ENCODE measurements at places on chromosomes 4 and X.

DNA sequence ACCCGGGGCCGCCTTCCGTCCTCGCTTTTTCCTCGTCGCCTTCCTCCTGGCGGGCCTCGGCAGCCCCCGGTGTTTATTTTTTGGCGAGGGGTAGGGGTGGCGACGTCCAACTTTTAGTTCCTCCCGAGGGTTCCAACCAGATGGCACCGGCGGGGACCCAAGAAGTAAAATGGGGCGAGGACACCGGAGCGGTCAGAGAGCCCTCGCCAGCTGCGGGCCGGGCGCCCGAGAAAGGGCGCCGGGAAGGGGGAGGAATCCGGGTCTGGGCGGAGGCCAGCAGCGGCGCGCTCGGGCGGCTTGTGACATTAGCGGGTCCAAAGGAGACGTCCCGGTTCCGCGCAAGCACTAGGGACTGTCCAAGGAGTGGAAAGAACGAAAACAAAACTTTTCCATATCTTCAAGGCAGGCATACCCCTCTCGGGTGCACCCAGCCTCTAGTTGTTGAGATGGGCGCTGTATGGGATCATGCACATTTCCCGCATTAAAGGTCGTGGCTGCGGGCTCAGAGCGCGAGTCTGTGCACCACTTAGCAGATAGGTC lies 691 bp upstream of the USP46 start:
- peak; percentile 68 for DNase-seq

GRCh38 chr4:38290366-38290765 lies 330.2 kb downstream of the PTTG2 start:
- DNase-seq: no peak

DNA sequence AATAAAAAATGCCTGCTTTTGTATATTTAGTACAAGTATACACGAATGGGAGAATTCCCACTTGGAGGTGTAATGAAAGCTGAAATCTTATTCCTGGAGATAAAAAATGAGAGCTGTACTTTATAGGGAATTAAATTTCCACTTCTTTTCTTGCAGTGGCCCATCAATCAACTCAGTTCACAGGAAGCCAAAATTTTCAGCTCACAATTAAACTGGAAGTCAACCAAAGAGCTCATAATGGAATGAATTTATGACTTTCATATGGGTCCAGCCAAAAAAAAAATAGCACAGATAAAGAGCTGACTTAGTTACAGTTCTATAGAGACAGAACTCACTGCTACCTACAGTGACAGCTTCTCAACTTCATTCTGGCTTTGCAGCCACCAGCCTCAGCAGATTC lies 115.2 kb upstream of the TBC1D9 start:
- no peak for DNase-seq

DNA sequence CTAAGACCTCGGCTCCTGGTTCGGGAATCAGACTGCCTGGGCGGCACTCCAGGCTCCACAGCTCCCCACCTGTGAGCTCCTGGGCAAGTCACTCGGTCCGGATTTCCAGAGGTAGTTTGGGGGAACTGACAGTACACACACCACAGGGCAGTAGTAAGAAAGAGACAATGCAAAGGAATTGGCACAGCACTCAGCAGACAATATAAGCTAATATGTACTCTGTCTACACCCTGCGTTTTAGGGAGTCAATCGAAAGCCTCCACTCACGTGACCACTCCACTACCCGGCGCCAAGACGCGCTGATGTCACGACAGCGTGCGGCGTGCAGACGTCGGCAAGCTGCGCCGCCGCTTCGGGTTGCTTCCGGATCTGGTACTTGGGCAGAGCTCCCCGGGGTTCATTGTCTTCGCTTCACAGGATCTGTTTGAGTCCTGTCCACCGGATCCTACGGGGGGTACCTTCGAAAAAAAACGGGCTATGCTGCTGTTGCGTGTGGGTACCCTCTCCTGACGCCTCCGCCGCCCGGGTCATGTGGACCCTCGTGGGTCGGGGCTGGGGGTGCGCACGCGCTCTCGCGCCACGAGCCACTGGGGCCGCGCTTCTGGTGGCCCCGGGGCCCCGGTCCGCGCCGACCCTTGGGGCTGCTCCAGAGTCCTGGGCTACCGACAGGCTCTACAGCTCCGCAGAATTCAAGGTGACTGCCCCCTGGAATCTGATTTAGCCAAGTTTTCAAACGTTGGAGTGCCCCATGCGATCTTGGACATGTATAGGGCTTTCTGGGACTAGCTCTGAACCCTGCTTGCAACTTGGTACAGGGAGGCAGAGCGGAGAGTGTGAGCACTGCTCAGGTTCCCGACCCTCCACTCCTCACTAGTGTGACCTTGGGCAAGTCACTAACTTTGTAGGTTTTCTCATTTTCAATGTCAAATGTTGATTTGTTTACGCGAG lies at the start of gene GUF1:
Gene GUF1 (plus strand): TSS at position 327 of the 948 bp plus-strand sequence. CDS start 203 bp downstream, at position 530.
- peak; percentile 92 for DNase-seq

- DNase-seq: no peak
Measured at GRCh38 chr4:56637154-56637553, 43.9 kb downstream of the HOPX start.

DNA sequence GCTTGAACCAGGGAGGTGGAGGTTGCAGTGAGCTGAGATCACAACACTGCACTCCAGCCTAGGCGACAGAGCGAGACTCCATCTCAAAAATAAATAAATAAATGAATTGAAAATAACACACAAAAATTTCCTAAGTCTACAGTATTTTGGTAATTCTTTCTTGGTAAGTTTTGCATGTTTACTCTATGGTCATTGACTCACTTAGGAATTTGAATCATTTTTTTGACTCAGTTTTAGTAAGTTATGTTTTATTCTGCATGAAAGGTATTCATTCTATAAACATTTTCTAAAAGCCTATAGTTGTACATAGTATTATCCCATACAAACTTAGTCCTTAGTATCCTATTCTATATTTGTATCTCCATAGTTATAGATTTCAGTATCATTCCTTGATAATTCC lies 772.9 kb upstream of the SLIT2 start:
- DNase-seq: no peak

DNA sequence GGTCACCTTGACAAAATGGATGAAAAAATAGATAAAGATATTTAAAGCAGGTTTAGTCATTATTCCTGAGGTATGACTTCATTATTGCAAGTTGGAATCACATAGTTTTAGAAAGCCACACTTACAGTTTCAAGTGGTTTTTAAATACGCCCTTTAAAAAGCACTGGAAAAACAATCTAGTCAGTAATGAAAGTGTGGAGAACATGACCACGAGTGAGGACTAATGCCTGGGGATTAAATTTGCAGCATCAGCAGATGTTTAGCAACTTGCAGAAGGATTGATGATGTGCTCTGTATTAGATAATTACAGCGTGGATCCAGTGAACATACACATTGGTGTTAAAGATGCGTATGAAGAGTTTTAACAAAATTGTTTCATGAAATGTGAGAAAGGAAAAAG lies 5.9 kb downstream of the SPARCL1 start:
- no peak for DNase-seq

DNA sequence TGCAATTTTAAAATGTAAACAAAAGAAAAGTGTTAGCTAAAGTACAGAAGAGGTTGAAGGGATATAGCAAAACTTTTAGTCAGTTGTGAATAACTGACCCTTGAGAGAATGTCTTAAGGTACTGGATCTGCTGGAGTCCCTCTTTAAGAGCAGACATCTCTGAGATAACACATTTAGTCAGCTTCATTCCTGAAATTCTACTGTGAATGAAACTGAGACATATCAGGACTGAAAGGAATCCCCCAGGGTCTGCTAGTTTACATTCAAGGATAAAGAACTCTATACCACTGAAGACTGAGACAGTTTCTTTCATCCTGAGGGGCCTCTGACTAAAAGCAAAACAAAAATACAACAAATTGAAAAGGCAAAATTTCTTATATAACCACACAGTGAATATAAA lies 54.4 kb downstream of the PGRMC1 start:
- no peak for DNase-seq

GRCh38 chr4:70654605-70655011 lies 11.7 kb downstream of the JCHAIN start:
- no peak for DNase-seq

DNA sequence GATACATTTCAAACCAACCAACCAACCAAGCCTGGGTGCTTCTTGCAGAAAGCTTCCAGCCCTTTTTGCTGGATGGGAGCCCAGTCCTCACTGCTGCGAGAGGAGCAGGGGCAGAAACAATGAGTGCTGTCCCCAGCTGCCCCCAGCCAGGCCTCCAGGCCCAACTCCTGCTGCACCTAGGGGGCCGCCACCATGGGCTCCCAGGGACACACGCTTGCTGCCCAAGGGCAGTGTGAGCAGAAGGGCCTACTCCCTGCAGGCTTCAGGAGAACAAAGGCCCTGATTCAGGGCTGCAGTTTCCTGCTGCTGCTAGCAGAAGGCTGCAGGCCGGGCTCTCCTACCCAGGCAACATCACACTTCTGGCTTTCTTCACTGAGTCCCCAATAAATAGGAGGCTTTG lies 37.7 kb upstream of the ENPP6 start:
- DNase-seq: no peak

DNA sequence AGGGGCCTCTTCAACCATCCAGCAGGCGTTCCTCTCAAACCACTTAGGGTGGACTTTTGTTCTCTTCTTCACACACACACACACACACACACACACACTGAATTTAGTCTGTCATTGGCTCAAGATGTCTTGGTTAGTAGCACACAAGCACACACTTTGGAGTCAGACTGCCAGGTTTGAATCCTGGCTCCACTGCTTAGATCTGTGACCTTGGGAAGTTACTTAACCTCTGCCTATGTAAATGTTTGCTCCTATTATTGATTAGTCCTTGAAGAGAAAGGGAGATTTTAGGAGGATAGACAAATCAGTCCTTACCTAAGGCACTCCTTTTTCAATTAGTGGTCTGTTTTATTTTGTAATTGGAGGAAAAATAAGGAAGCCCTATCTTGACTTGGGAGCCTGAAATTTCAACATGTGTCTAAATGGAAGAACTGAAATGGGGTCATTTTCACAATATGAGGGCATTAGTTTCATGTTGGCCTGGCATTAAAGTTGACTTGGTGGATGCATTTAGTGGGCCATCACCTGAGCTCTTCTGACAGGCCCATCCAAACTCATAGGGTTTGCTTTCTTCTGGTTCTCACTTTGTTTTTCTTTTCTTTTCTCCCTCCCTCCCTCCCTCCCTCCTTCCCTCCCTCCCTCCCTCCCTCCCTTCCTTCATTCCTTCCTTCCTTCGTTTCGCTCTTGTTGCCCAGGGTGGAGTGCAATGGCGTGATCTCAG lies 13.3 kb upstream of the TMEM131L start:
- no peak for DNase-seq

DNA sequence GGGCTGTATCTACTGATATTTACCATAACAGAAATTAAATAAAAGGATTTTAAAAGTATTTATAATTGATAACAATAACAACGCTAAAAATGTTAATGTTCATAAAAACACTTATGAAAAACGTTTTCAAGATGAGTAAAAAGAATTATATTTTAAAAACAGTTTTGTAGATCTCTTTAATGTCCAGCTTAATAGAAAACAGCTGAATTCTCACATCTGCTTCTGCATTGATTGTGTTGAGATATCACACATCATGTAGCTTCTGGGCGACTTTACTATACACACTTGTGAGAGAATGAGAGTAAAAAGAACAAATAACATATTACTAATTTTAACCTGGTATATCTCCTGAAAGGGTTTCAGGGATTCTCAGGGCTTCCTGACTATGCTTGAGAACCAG lies 83.6 kb downstream of the NCAPG start:
- no peak for DNase-seq

GRCh38 chr4:151853034-151853433 lies 92.2 kb upstream of the GATB start:
- DNase-seq: no peak

GRCh38 chrX:88886908-88887307 lies 139.9 kb downstream of the CPXCR1 start:
- no peak for DNase-seq

DNA sequence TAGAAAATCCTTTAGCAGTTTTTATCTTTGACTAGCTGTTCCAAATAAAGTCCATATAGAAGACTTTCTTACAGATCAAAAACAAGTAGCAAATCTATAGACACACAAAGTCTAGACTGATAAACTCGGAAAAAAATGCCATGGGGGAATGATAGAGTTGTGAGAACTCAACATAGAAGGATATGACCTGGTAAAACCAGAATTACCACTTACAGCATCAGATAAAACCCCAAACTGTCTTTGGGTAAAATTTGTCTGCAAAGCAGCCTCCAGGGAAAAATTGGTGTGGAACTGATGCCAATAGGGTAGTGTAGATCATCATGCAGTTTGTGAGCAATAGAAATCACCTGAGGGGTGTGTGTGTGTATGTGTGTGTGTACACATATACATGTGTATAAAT lies 579.1 kb downstream of the SPOCK3 start:
- DNase-seq: no peak

- DNase-seq: no peak
Measured at GRCh38 chr4:90246816-90247215, 119.6 kb downstream of the CCSER1 start.

GRCh38 chr4:94570558-94570957 lies 118.8 kb downstream of the PDLIM5 start:
- no peak for DNase-seq

DNA sequence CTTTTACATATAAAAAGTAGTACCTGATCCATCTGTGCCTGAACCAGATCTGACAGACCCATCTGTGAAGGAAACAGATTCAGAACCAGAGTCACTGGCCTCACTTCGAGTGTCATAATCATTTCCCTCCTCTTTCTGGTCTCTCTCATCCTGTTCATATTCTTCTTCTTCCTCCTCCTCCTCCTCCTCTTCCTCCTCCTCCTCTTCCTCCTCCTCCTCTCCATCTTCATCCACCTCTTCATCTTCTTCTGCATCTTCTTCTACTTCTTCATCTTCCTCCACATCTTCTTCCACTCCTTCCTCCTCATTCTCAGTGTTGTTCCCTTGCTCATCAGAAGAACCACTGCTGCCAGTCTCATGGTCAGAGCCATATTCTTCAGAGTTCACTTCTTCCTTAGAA lies 12.9 kb downstream of the YTHDC1 start:
- no peak for DNase-seq

DNA sequence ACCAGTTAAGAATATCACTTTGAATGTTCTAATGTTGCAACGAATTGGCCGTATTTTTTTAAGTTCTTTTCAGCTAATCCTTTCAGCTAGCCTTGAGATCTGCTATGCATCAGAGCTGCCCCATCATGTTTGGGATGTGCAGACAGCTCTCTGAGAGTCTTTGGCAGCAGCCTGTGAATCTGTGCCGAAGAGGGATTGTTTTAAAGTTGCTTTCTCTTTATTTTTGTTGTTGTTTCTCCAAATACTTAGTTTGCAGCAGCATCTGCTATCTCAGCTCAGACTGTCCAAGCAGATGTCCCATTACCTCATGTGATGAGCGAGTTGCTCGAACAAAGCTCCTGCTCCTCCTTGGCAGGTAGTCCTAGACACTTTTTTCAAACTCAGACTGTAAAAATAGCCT lies 1002.5 kb upstream of the INTU start:
- no peak for DNase-seq

DNA sequence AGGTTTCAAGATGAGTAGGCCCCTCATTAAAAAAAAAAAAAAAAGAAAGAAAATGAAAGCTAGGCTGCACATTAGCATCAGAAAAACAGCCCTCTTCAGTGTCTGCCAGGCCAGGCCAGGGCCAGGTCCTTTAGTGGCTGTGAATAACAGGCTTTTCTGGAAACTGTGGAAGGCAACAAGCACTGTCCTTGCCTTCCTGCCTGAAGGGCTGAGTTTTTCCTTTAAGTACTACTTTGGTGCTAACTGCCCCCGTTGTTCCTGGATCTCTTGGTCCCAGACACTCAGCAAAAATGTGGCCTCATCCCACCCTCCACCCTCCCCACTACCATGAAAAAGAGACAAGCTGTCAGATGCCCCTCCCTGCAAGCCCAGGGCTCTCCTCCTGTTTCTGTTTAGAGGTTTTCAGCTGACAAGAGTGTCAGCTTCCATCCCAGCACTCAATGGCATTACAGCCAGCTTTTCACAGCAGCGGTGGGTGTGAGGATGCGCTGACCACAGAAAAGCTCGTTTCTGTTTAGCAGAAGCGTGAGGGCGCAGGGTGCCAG lies 174.2 kb downstream of the NHS start:
- no peak for DNase-seq

Measured in transverse colon (tissue), 4 donors.